ENCODE measurements at places on chromosomes 12 and 14.
A peak's percentile ranks its signal among the peaks of the same experiment; 100 is the strongest.

- DNase-seq: no peak
Observed at GRCh38 chr12:20601668-20602280, 93.4 kb upstream of the SLCO1C1 start.

GRCh38 chr14:56632195-56632594, 52.6 kb downstream of the TMEM260 start:
- no peak for DNase-seq

DNA sequence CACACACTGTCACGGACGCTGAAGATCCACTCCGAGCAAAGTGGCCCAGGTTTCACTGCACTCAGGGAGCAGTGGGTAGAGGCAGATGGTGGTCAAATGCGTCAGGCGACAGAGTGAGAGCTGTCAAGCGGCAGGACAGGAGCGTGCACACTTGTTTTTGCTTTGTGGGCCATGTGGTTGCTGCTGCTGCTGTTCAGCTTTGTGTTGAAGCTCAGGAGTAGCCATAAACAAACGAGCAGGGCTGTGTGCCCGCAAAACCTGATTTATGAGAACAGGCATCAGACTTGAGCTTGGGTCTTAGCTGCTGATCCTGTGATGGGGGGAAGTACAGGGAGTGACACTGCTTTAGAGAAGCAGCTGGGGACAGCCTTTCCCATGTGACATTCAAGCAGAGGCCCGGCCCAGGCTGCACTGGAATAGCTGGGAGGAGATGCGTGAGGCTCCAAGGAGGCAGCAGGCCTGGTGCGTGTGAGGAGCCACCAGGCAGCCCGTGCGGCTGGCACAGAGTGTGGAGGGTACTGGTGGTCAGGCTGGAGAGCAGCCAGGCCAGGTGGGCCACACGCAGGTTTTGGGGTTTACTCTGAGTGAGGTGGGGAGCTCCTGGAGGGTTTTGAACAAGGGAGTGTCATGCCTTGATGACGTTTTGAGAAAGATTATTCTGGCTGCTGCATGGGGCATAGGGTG, 31.1 kb upstream of the ASPG start:
- DNase-seq: peak; percentile 68

- DNase-seq: no peak
Observed at GRCh38 chr12:23359975-23360701, 589.3 kb downstream of the SOX5 start.

All from esophagus muscularis mucosa (tissue), 4 donors.